ENCODE measurements at places on chromosomes 3 and 15. TPM values are rescaled to one million over a fixed set of nuclear protein-coding genes. Genes with fewer than 3 reads are reported as not detected.

Gene CEP152
- total RNA-seq, result 18.0 TPM

Gene MINDY2
- 30.9 TPM for total RNA-seq

Gene IP6K2
- total RNA-seq, result 47.0 TPM

Gene ZNF80
- not detected for total RNA-seq

Gene TF
- total RNA-seq, result under 0.01 TPM
